ENCODE measurements at places on chromosomes 6 and 20. TPM values are rescaled to one million over a fixed set of nuclear protein-coding genes. Genes with fewer than 3 reads are reported as not detected.

- no peak overlapping the region for H3K4me3 ChIP-seq
- H3K27me3 ChIP-seq = no peaks in the 10 kb centered on the region
- H3K36me3 ChIP-seq = no peaks in the 10 kb centered on the region
- no peak overlapping the region for H3K27ac ChIP-seq
- DNase-seq = no peak
These were observed 443.6 kb downstream of the CDC5L start for GRCh38 chr6:44831002-44831610.

The ERVFRD-1 gene
- total RNA-seq = 0.14 TPM

DNA sequence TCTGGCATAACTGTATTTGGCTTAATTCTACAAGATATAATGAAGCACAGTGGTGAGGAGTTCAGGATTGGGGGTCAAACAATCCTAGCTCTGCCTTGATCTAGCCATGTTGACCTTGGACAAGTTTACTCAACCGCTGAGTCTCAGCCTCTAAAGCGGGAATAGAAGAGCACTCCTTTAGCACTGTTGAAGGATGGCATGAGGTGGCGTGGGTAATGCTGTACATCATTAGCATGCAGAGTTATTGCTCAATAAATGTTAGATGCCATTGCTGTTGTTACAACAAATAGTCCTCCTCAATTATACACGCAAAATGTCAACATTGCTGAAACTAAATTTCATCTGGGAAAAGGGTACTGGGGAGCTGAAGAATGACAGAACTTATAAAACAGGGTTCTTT lies 78.6 kb downstream of the KIF13A start:
- DNase-seq = no peak
- no peak overlapping the region for H3K27ac ChIP-seq
- H3K4me1 ChIP-seq = no peaks in the 10 kb centered on the region
- no peaks in the 10 kb centered on the region for H3K27me3 ChIP-seq
- no peak overlapping the region for H3K4me3 ChIP-seq

GRCh38 chr6:108944071-108944470 lies 95.8 kb downstream of the ARMC2 start:
- no peak overlapping the region for H3K4me3 ChIP-seq
- no peaks in the 10 kb centered on the region for H3K36me3 ChIP-seq
- no peak for DNase-seq
- no peaks in the 10 kb centered on the region for H3K27me3 ChIP-seq
- peaks cover 61% of the 10 kb centered on the region for H3K4me1 ChIP-seq

DNA sequence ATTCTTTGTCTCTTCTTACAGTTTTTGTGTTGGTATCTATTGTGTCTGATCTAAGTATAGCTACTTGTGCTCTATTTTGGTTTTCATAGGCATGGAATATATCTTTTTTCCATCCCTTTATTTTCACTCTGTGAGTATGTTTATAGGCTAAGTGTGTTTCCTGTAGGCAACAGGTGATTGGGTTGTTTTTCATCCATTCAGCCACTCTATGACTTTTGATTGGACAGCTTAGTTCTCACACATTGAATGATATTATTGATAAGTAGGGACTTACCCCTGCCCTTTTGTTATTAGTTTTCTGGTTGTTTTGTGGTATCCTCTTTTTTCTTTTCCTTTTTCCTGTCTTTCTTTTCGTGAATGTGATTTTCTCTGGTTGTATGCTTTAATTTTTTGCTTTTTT lies 67.9 kb downstream of the MLIP start:
- no peak overlapping the region for H3K4me3 ChIP-seq
- no peak for DNase-seq
- H3K27ac ChIP-seq = no peak overlapping the region
- no peaks in the 10 kb centered on the region for H3K36me3 ChIP-seq
- H3K27me3 ChIP-seq = no peaks in the 10 kb centered on the region

DNA sequence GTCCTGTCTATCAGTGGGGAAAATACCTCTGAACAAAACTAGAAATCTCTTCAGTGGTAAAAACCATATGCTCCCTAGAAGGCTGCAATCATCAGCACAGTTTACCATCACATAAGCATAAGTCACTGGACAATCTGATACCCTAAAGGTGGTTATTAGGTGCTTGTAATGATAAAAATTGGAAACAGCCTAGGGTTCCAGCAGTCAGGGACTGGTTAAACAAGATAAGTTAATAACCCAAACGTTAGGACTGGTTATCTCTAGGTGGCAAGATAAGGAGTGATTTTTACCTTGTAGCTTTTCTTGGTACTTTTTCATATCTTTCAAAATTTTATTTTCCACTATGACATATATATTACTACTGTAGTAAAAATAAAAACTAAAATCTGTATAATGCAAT lies 11.0 kb downstream of the ECI2 start:
- no peak overlapping the region for H3K4me3 ChIP-seq
- no peaks in the 10 kb centered on the region for H3K4me1 ChIP-seq

GRCh38 chr6:28368522-28368921 lies 18.8 kb downstream of the ZKSCAN3 start:
- H3K4me1 ChIP-seq = no peaks in the 10 kb centered on the region
- DNase-seq = no peak
- no peaks in the 10 kb centered on the region for H3K27me3 ChIP-seq
- peaks cover 20% of the 10 kb centered on the region for H3K36me3 ChIP-seq

DNA sequence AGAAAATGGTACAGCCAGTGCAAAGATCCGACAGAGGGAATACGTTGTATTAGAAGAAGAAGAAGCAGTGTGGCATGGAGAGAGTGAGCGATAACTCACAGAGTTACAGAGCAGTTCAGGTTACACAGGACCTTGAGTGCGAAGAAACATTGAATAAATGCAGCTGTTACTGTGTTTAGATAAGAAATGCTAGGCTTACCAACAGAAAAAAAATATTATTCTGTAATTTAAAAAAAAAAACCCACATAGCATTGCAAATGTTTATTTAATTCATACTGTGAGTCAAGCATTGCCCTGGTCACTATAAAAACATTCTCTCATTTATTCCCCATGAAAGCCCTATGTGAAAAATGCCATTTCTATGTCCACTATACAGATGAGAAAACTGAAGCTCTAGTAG lies 373.4 kb upstream of the EPHA7 start:
- no peak for DNase-seq
- no peak overlapping the region for H3K4me3 ChIP-seq
- no peak overlapping the region for H3K27ac ChIP-seq
- no peaks in the 10 kb centered on the region for H3K4me1 ChIP-seq
- no peaks in the 10 kb centered on the region for H3K27me3 ChIP-seq

DNA sequence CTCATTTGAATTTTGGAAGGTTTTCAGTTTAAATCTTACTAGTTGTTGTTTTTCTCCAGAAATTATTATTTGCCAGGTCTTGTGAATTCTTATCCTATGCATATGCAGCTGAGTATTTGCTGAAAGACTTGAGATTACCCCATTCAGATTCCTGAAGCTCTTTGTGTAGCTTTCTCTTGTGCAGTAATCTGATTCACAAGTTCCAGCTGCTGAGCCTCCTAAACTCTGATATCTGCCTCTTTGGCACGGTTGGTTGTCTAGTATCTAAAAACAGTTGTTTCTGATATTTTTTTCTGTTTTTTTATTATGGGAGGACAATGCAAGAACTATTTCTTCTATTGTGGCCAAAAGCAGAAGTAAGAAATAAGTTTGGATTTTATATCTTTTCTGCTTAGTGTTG lies 863.9 kb upstream of the MANEA start:
- H3K4me1 ChIP-seq = no peaks in the 10 kb centered on the region
- no peak for DNase-seq
- H3K4me3 ChIP-seq = no peak overlapping the region
- no peaks in the 10 kb centered on the region for H3K36me3 ChIP-seq
- no peak overlapping the region for H3K27ac ChIP-seq

The LAMA4 gene
- 15.2 TPM for total RNA-seq

DNA sequence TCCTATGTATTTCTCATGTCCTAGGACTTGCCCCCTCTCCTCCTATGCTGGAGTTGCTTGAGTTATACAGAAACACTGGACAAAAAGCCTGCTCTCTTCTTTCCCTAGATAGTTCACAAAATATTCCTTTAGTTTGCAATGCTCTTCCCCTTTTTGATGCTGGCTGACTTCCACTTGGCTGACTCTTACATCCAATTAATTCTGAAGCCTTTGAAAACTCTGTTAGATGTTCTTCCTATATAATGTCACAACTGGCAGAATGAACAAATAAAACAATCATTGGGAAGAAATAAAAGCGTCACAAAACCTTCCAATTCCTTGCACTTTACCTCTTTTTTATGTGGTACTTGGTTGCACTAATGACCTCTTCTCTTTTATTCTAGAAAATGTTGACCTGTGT lies 253.8 kb upstream of the CITED2 start:
- H3K4me3 ChIP-seq = no peak overlapping the region
- no peak overlapping the region for H3K27ac ChIP-seq
- no peaks in the 10 kb centered on the region for H3K27me3 ChIP-seq
- no peaks in the 10 kb centered on the region for H3K4me1 ChIP-seq

DNA sequence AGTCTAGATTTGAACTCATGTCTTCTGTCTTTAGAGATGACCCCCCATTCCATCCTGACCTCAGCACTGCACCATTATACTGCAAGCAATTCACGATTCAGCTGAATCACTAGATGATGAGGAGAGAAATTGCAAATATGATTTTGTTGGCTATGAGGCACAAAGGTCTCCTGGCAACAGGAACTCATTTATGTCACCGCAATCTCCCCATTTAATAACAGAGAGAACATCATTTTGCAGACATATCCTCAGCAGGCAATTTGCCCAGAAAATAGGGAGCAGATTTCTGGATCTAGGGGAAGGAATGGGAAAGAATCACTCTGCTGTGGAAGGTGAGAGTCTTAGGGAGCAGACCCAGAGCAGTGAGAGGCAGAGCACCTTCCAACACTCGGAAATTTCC lies 303.0 kb downstream of the PAX1 start:
- H3K27me3 ChIP-seq = no peaks in the 10 kb centered on the region
- H3K4me1 ChIP-seq = no peaks in the 10 kb centered on the region
- no peak overlapping the region for H3K27ac ChIP-seq
- no peaks in the 10 kb centered on the region for H3K36me3 ChIP-seq
- no peak overlapping the region for H3K4me3 ChIP-seq

DNA sequence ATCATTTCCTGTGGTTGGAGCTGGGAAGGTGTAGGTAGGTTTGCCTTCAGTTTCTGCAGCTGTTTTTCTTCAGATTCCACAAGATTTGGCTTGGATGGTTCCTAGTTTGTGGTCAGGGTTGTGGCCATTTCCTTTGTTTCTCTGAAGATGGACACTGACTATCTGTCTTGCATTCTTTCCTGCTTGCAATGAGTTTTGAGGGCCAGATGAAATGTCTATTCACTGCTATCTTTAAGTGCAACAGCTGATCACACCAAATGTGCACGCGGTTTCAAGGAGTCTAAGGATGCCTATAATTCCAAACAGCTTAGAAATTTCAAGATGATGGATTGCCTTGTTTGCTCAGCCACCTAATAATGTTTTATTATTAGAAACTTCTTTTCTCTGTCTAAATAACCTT lies 28.4 kb downstream of the IL20RA start:
- no peak for DNase-seq
- no peaks in the 10 kb centered on the region for H3K27me3 ChIP-seq
- no peaks in the 10 kb centered on the region for H3K36me3 ChIP-seq
- H3K27ac ChIP-seq = no peak overlapping the region

The GSTA3 gene
- not detected for total RNA-seq

The CRNKL1 gene
- 30.4 TPM for total RNA-seq

DNA sequence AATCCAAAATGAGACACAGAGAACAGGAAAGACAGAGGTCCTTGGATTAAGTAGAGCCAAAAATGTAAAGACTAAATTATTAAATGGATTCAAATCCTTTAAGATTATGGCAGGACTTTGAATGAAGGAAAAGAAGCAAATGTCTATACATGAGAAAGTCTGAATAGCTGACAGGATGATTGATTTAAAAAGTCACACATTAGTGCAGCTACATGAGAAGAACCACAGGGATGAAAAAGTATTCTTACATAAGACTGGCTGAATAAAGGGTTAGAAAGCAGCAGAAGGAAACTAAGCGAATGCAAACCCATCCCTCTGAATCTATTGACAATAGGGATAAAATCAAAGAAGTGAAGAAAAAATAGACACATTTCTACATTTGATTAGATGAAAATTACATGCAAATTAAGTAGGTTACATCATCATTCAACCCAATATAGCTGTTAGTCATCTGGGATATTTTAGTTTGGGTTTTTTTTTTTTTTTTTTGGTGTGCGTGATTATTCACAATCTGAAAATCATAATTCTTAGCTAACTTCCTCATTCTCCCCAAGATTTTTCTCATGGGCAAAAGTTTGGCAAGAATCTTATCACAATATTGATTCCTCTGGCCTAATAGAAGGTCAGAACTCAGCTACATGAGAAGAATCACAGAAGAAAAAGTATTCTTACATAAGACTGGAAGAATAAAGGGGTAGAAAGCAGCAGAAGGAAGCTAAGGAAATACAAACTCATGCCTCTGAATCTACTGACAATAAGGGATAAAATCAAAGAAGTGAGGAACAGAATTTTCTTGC lies 845.4 kb downstream of the HACE1 start:
- no peaks in the 10 kb centered on the region for H3K27me3 ChIP-seq
- no peak overlapping the region for H3K4me3 ChIP-seq
- no peak overlapping the region for H3K27ac ChIP-seq
- DNase-seq = no peak

The PYGB gene
- total RNA-seq = 27.4 TPM

DNA sequence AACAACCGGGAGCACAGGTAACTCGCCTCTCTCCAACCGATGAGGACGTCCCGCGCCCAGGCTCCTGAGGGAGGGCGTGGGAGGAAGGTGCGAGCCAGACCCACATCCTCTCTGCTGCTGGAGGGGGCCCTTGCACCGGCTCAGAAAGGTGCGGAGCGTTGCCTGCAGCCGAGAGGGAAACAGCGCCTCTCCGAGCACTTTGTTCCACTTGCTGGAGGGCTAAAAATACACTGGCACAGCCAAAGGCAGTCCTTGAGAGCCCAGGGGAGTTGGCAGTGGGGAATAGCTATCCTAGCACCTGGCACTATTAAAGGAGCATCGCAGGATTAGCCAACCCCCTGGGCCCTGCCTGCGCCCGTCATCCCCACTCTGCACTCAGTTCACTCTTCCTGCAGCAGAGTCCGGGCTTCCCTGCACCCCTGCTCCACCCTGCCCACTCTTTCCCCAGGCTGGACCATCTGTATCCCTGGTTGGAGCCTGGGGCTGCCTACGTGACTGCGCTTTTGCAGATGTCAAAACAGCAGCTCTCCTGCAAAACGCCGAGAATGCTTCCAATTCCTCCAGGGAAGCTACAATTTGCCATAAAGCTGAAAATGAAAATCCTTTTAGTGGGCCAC lies 108.9 kb downstream of the SNX5 start:
- no peaks in the 10 kb centered on the region for H3K27me3 ChIP-seq
- no peak overlapping the region for H3K27ac ChIP-seq
- peaks cover 7% of the 10 kb centered on the region for H3K4me1 ChIP-seq
- H3K4me3 ChIP-seq = no peak overlapping the region
- DNase-seq = no peak

The OPRM1 gene
- total RNA-seq = not detected
